ENCODE measurements at places on chromosomes 1 and 21.

DNA sequence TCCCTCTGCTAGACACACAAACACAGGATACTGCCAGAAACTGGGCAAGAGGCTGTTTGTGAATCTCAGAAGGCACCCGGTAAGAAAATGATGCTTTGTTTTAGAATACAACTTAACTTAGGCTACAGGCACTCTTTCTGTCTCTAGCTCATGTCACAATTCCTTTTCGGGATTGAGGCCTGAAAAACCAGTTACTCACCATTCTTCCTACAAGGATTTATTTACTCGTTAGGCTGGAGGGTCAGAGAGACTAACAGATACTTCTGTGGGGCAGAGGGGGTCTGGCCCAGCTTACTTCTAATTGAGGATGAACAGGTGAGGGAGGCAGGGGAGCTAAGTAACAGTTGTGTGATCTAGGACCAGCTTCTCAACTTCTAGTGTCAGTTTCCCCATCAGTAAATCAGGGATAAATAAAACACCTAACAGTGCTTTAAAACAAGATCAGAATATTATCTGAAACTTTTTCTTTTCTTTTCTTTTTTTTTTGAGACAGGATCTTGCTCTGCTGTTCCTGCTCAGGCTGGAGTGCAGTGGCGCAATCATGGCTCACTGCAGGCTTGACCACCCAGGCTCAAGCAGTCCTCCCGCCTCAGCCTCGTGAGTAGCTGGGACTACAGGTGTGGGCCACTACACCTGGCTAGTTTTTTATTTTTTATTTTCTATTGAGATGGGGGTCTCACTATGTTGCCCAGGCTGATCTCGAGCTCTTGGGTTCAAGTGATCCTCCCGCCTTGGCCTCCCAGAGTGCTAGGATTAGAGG lies 31.9 kb downstream of the NFYC start:
- no peak for DNase-seq

DNA sequence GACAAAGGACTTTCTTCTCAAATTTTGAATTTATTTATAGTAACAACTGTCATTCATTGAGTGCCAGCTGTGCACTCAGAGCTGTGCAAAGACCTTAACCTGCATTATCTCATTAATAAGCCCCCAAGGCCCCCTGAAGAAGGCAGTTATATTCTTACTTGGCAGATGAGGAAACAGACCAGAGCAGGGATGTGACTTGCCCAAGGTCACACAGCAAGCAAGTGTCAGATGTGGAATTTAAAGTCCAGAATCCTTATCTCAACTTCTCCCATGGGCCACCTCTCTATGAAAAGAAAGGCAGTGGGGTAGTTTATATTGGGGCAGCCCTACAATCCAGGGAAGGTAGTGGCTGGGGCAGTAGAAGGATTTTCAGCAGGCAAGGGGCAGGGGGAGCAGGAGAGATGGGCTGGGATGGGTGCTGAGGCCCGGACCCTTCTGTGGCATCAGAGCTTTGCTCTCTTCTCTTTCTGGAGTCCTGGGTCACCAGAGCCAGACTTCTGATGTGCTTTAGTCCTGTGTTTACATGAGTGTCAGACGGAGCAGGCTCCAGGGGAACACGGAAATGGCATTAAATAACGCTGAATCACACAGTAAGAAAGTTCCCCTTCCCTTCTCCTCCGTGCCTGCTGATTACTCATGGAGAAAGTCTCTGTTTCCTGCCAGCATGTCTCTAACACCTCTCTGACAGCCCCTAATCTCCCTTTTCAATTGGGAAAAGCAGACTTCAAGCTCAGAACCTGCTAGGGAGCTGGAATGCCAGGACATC lies 39.5 kb downstream of the EPHB2 start:
- DNase-seq = no peak

DNA sequence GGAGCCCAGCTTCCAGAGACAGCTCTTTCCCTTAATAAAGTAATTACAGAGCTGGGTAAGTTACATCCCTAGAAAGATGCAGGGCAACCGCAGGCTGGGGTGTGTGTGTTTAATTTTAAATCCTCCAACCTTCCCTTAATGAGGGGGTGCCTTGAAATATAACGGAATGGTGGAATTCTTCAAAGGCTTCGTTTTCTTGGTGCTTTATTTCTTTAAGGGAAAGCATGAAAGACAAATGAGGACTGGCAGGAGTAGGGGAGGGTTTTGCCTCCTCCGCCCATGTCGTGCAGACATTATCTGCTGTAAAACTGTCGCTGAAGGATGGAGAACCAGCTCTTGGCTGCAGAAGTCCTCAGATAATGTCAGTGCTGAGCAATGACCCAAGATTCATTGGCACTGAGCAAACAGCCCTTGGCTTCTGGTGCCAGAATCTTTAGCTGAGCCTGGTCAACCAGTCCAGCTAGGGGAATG lies 15.5 kb downstream of the SLC6A17 start:
- DNase-seq = no peak

GRCh38 chr1:160680399-160680798 lies 31.2 kb downstream of the CD48 start:
- DNase-seq = no peak

- DNase-seq = no peak
Measured at GRCh38 chr1:174785510-174785909, 214.2 kb upstream of the CACYBP start.

DNA sequence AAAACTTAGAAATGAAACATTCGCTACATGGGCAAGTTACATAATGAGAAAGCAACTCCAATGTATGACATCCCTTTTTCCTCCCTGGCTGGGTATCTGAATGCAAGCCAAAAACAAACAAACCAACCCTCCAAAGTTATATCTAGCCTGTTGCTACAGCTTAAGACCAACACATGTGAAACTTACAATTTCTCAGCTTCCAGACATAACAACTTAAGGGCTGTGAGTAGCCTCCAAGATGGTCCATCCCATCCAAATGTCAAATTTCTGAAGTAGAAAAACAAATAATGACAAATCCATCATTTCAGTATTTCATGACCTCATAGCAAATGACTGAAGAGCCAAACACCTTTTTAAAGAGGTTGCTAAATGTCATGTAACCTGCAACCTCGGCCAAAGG lies 19.9 kb downstream of the SETD4 start:
- no peak for DNase-seq

DNA sequence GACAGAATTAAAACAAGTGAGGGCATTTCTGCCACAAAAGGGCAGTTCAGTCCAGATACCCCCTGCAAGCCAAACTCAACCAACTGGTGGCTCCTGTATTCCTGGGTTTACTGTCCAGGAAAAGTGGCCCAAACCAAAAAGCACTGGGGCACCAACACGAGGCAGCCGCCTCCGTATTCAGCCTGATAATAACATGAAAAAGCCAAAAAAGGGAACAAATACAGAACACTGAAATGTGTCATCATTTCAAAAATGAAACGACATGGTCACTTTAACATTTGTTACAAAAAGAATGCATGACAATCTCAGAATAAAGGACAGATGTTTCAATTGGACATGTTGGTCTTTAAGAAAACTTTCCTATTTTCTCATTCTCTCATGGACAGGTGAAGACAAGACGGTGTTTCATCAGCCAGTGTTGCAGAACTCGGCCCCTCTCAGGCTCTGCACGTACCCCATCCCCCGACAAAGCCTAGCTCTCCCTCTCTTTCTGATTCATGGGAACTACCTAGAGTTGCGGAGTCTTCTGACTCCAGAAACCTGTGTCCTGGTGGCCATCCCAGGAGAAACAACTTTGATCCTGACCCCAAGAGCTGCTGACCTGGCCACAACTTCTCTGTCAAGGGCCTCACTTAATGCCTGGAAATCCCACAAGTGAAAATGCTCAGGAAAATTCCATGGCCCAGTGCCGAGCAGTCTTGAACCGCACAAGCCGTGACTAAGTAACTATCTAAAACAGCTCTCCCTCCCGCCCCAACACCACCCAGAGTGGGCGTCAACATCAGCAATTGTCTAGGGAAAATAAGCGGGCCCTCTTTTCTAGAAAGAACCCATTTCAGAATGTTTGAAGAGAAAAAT lies 27.1 kb downstream of the ZBTB17 start:
- no peak for DNase-seq

DNA sequence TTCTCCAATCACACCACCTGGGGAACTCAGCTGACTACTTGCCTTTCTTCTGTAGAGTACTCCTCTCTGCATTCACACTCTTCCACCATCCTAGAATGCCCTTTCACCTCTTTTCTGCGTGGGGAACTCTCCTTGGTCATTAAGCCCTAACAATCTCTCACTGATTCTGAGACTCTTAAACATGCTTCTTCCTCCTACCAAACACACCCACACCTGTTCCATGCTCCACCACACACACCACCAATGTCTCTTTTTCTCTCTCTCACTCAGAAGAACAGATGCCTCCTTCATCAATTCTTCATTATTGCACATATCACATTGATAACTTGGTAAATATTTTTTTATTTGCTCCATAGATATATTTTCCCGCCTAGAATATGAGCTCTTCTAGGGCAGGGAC lies 53.6 kb downstream of the WARS2 start:
- no peak for DNase-seq

GRCh38 chr1:41614818-41615217 lies 130.3 kb upstream of the EDN2 start:
- DNase-seq = no peak

- DNase-seq = no peak
Measured at GRCh38 chr21:15455819-15456462, 273.8 kb upstream of the USP25 start.

- no peak for DNase-seq
Measured at GRCh38 chr1:62428351-62428750, 8.5 kb upstream of the USP1 start.

DNA sequence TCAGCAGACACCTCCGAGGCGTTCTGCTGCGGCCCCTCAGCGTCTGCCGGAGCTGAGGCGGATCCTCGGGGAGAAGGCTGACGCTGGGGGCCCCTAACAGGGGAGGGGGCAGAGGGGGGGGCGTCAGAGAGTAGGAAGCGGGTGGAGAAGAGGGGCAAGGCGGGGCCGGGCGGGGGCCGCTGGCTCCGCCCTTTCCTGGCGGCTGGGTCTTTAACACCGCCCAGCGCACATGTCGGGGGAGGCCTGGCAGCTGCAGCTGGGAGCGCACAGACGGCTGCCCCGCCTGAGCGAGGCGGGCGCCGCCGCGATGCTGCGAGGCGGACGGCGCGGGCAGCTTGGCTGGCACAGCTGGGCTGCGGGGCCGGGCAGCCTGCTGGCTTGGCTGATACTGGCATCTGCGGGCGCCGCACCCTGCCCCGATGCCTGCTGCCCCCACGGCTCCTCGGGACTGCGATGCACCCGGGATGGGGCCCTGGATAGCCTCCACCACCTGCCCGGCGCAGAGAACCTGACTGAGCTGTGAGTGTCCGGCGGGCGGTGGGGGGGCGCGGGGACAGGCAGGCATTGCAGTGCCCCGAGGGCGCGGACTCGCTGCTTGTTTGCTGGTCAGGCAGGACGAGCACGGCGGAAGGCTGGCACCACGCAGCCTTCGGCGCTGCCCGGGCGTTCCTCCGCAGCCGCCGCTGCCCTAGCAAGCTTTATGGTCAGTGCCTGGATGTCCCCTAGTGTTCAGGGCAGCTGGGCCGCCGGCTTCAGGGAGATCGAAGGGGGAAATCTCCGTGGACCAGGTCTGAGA lies at the start of gene NTRK1:
Gene NTRK1 (plus strand): TSS at position 238 of the 796 bp plus-strand sequence. CDS start 70 bp downstream, at position 308.
- peak; percentile 89 for DNase-seq

DNA sequence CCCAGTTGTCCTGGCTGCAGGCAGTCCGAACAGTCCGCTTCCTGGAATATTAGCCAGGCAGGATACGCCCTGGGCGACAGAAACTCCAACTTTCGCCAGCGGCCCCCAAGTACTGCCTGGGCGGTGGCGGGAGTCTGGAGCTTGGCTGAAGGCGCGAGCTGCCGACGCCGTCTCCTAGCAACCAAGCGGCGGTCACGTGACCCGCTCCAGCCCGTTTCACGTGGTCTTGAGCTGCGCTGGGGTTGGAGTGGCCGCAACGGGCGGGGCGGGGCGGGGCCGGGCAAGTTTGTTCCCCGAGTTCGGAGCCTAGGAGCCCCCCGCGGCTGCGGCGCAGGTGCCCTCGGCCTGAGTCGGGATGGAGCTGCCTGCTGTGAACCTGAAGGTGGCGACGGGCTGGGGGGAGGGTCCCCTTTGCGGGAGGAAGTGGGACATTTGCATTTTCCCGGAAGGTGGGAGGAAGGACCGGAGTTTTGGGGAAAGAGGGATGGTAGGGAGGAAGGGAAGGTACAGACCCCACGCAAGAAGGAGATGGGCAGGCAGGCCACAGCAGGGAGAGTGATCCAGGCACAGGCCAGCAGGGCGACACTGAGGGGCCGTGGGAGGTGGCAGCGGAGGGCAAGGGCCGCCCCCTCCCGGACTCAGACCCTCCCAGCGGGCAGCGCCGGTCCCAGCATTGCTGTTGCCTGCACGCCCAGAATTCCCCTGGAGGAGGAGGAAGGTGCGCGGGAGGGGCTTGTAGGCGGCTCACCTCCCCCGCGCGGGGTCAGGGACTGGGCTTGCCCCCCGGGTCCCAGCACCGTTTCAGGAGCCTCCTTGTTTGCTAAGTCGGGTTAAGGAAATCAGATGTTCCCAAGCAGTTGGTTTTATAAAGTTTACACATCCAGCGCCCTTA lies at the start of gene AGTRAP:
Gene AGTRAP (plus strand): TSS at position 283 of the 892 bp plus-strand sequence. CDS start 73 bp downstream, at position 356.
- DNase-seq = peak; percentile 95

DNA sequence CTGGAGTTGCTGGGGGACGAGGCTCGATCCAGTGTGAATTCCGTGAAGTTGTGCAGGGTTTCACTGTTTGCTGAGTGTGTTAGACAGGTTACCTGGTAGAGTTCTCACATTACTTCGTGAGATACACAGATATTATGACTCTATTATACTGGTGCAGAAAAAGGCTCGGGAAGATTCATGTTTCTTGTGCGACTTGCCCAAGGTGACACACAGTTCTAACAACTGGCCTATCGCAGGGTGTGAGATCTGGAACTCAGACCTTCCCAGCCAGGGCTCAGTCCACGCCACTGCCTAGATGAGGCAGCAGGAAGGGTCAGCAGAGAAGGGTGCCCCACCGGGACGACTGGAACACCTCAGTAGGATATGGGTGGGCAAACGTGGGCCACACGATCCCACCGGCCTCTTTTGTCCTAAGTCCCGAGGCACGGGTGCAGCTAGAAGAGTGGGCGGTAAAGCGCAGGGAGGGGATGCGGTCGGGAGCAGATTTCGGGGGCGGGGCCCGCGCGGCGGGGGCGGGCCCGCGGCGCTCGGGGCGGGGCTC lies 296 bp upstream of the RNPEP start:
- DNase-seq = no peak

- DNase-seq = no peak
Measured at GRCh38 chr21:29487154-29487553, 188.4 kb downstream of the BACH1 start.
